ENCODE measurements at places on chromosomes 13 and 19.

DNA sequence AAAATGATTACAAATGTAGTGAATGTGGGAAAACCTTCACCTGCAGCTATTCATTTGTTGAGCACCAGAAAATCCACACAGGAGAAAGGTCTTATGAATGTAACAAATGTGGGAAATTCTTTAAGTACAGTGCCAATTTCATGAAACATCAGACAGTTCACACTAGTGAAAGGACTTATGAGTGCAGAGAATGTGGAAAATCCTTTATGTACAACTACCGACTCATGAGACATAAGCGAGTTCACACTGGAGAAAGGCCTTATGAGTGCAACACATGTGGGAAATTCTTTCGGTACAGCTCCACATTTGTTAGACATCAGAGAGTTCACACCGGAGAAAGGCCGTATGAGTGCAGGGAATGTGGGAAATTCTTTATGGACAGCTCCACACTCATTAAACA is 9.2 kb downstream of the ZNF548 start:
- no peak for DNase-seq

GRCh38 chr13:91622778-91623550 is 224.5 kb downstream of the GPC5 start:
- DNase-seq = no peak

- no peak for DNase-seq
Observed at GRCh38 chr19:45816236-45817009, 1.3 kb upstream of the RSPH6A start.

GRCh38 chr13:44932850-44933251 is 56.4 kb downstream of the NUFIP1 start:
- no peak for DNase-seq

DNA sequence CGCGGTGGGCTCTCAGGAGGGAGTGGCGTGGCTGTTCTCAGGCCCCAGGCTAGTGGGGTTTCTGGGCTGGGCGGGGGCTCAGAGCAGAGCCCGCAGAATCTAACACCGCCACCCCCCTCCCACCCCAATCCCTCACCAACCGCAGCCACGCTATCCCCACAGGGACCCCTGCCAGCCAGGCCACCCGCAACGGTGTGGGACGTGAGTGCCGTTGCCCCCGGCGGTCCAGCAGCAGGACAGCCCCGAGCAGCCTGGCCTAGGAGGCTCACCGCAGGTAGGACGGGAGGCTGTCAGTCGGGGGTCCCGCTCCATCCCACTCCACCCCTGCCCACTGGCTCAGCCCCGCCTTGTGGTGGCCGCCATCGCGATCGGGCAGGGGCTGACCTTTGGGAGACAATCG is at the start of gene NTN5:
Gene NTN5, minus strand, starts transcription at position 24 of the 400 bp plus-strand sequence. CDS start 2,031 bp downstream, outside the sequence.
- DNase-seq = no peak

GRCh38 chr13:36883824-36884223 is 36.2 kb downstream of the SMAD9 start:
- no peak for DNase-seq

DNA sequence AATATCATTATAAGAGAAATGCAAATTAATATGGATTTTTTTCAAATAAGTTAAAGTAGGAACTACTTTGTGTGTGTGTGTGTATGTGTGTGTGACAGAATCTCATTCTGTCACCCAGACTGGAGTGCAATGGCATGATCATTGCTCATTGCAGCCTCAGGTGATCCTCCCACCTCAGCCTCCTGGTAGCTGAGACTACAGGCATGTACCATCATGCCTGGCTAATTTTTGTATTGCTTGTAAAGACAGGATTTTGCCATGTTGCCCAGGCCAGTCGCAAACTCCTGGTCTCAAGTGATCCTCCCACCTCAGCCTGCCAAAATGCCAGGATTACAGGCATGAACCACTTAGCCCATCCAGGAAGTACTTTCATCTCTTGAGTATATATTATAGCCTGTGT is 3.2 kb upstream of the ERVV-2 start:
- no peak for DNase-seq

DNA sequence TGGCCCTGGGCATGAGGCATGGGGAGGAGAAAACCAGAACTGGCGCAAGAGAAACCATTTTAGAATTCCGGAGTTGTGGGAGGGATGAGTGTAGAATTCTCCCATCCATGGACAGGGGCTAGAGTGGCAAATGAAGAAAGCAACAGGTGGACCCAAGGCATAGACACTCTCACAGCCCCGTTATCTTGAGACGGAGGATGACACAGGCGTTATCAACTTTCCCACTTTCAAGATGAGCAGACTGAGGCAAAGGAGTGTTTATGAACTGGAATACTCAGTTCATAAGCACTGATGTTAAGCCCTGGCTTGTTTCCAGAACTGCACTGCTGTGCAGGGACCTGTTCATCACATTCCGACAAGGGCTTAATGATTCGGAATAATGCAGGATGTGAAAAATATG is 1.1 kb upstream of the GTF3A start:
- no peak for DNase-seq
